ENCODE measurements at places on chromosomes 7 and 10. TPM values are rescaled to one million over a fixed set of nuclear protein-coding genes. Genes with fewer than 3 reads are reported as not detected.

Gene FRMD4A
- total RNA-seq: 19.6 TPM

Gene KNDC1
- 49.5 TPM for total RNA-seq

GRCh38 chr10:76192694-76193320 is 761.4 kb downstream of the LRMDA start:
- no peak for DNase-seq

Gene KAT6B
- 26.2 TPM for total RNA-seq

Gene ELAPOR2
- 6.7 TPM for total RNA-seq

GRCh38 chr7:128945668-128946366 is 8.1 kb downstream of the IRF5 start:
- DNase-seq: no peak

GRCh38 chr7:113086431-113086888 is at the start of gene GPR85:
Gene GPR85 (minus strand): TSS chr7:113086827. CDS start chr7:113084721, 2,106 bp downstream.
- DNase-seq: peak; percentile 30

DNA sequence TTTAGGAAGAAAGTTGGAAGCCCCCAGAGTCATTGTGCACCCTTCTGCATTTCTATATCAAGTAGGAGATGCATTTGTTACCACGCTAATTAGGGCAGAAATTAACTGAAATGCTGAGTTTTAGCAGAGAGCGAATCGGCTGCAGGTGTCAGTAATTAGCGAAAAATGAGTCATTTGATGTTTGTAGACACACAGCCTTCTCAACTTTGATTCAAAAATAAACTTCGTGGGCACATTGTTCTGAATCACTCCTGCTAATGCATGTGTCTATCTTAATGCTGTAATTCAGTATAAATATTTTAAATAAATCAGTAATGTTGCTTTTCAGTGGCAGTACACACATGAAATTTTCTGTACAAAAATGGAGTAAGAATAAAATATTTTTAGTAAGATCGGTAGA is 109.5 kb upstream of the CARD11 start:
- no peak for DNase-seq

GRCh38 chr10:130353928-130354572 is 217.9 kb downstream of the GLRX3 start:
- DNase-seq: no peak
